BJ (cell line): ENCODE measurements at places on chromosomes 6 and 20. TPM values are rescaled to one million over a fixed set of nuclear protein-coding genes. Genes with fewer than 3 reads are reported as not detected.
A peak's percentile ranks its signal among the peaks of the same experiment; 100 is the strongest.

DNA sequence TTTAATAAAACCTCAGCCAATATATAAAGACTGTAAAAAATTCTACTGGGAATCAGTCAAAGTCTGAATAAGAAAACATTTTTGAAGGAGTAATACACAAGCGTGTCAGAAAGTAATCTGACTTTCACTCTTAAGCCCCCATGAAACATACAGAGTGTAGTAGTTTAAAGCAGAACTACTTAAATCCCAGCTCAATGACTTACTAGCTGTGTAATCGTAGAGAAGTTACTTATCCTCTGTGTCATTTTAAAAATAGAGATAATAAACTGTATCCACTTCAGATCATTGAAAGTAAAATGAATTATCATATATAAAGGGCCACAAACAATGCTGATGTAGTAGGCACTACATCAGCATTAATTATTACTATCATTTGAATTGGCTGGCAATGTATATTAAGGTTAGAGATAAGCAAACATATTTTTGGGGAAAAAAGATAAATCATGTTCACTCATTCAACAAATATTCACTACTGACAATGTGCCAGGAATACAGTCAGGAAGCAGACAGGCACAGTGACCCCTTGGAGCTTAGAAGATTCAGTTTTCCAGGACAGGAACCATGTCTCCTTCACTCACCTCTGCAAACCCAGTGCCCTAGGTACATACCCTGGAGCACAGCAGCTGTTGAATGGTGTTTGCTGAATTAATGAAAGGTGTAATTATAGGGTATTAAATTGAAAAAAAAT, 14.4 kb downstream of the REPS1 start:
- DNase-seq, result no peak

GRCh38 chr20:47561180-47561579, 59.5 kb downstream of the NCOA3 start:
- DNase-seq, result no peak

GRCh38 chr6:135651964-135652755, 154.6 kb upstream of the AHI1 start:
- no peak for DNase-seq

DNA sequence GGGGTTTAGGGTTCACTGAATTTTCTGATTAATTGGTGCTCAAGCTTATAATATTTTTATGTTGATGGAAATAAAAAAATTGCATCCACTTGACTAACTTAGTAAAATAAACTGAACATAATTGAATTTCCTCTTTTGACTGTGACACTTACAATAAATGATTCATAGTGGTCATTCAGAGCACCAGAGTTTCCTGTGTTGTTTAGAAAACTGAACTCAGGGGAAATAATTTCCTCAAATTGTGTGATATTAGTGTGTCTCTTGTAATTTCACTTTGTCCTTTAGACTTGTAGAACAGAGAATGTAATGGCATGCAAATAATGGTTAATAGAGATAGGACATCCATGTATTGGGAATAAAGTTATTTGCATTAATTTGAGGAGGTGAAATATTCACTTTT, 319.7 kb upstream of the MAN1A1 start:
- DNase-seq, result no peak

GRCh38 chr6:28343898-28344677, 5.7 kb upstream of the ZKSCAN3 start:
- DNase-seq, result no peak

- no peak for DNase-seq
These were observed 4.9 kb upstream of the NELFCD start for GRCh38 chr20:58976061-58976730.

GRCh38 chr6:117265410-117266256, at the start of gene VGLL2:
VGLL2 (plus strand) TSS chr6:117265558; CDS start chr6:117265764, 206 bp downstream.
- DNase-seq, result no peak

GRCh38 chr6:160282444-160282843, 23.8 kb upstream of the SLC22A2 start:
- DNase-seq, result no peak

DNA sequence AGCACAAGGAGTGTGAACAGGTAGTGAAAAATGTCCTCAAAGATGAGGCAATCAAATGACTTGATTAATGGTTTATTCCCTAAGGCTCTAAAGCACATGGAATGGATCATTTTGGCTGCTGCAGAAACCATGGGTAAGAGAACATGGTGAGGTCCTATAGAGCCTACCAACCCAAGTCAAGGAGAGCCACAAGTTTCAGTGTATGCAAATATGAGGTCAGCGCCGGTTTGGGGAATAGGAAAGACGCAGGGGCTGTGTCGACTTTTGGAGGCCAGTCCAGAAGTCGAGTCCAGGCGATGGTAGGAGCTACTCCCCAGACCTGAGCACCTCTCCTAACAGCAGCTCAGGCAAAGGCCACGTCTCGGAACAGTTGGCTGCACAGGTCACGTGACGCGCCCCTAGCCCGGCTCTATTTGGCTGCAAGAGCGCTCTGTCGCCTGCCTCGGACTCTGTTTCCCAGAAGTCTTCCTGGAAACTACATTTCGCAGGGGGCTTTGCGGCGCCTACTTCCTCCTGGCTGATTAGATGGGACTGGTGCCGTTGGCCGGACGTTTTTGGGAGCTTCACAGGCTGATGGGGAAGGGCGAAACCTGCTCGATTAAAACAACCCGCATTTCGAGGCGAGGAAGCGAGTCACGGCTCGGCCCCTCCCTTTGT, 74.4 kb upstream of the CHD6 start:
- no peak for DNase-seq

DNA sequence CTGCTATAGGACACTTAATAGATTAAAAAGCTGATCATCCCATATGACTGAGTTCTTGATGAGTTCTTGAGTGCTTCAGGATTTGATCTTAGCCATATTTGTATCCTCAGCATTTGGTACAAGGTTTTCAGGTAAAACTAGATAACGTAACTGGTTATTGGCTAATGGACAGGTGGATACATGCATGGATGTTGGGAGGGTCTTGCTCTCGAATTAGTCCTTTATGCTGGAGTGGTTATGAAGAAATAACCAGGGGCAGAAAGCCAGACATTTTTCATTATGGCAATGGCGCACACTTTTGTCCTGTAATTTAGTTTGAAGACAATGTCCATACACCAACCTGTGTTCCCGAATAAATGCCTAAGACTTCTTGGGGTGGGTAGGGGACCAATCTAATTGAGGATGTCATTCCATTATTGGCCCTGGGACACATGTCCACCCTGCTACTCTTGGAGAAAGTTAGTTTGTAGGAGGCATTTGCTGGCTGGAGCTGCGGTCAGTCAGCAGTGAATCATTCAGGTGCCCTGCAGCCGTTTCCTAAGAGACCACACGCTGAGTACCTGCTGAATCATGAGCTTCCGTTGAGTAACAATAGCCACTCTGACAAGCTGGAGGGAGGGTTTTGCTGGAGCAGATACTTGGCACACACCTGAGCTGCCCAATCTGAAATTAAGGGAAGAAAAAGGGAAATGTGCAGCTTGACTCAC, 194.4 kb downstream of the FOXA2 start:
- no peak for DNase-seq

- DNase-seq, result no peak
These were observed 60.6 kb downstream of the GNAS start for GRCh38 chr20:58913079-58913478.

GRCh38 chr20:54339093-54339492, 131.2 kb downstream of the PFDN4 start:
- DNase-seq, result no peak

- DNase-seq, result no peak
These were observed 10.8 kb upstream of the CPNE5 start for GRCh38 chr6:36850021-36850420.

- no peak for DNase-seq
These were observed 50.3 kb upstream of the PREP start for GRCh38 chr6:105452924-105453756.

DNA sequence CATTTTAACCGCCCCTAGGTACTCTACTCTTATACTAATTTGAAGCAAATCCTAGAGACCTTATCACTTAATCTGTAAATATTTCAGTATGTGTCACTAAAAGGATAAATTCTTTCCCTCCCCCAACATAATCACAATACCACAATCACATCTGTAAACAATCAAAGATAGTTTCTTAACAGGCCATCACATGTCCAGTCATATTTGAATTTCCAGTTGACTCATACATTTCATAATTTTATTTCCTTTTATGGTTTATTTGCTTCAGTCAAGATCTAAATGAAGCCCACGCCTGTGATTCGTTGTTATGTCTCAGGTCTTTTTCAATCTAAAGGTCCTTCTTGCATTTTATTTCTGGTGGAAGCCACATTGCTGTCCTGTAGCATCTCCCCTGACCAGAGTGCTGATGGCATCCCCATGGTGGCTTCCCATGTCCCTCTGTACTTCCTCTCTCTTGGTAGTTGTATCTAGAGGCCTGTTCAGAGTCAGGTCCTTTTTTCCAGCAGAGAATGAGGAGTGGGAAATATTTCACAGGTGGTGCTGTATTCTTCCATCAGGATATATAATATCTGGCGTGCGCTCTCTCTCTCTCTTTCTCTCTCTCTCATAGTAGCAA, 128.6 kb upstream of the SLC22A23 start:
- peak; percentile 93 for DNase-seq

DNA sequence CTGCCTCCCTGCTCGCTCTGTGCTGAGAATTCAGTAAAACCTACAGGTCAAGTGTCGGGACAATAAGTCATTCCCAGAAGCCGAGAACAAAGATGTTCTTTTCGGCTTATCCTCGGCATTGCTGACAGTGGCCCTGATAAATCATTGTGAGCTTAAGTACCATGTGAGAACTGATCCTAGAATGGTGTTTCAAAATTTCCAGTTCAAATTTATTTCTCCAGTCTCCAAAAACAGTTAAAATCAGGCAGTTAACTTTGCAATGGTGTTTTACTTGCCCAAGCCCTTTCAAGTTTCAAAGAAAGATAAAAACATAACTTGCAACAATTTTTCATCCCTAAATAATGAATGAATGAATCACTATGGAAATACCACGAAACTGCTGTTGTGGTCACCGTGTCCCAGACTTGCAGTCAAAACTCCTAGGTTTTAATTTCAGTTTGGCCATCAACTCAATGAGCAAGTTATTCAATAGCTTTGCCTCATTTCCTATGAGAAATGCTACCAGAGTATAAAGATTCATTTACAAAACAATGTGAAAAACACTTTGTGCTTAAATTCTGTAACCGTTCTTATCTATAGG, 4.3 kb downstream of the ATP5F1E start:
- no peak for DNase-seq

Gene CDH4
- polyA plus RNA-seq, result 0.81 and 1.5 TPM in 2 replicates

Gene ASIP
- polyA plus RNA-seq, result not detected in 2 replicates

Gene BPIFB1
- polyA plus RNA-seq, result not detected in 2 replicates

Gene TRIM31
- polyA plus RNA-seq, result not detected in 2 replicates
